ENCODE measurements at places on chromosomes 4 and X.

DNA sequence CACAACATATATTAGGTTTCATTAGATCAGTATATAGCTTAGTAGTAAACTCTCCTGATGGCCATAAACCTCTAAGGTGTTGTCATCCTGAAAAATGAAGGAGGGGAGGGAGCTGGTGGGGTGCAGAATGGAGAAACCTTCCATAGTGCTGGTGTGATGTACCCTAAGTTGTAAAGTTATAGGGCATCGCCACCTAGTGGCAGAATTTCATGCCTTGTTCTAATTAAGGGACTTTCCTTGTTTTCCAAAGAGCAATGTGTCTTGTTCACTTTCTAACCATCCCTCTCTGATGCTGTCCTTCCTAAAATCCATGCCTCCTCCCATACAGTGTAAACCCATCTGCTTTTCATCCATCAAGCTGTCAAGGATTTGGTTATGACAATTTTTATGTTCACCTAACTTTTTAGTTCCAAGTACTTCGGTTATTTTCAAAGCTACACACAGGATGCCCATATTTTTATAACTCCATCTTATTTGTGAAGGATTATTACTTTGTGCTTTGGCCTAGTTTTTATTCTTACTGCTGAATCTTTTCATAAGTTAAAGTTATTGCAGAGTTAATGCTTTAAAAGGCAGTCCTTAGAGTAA lies 4.5 kb downstream of the NBDY start:
- DNase-seq: peak; percentile 25

- DNase-seq: no peak
Observed at GRCh38 chr4:91764085-91764484, 539.7 kb upstream of the GRID2 start.

DNA sequence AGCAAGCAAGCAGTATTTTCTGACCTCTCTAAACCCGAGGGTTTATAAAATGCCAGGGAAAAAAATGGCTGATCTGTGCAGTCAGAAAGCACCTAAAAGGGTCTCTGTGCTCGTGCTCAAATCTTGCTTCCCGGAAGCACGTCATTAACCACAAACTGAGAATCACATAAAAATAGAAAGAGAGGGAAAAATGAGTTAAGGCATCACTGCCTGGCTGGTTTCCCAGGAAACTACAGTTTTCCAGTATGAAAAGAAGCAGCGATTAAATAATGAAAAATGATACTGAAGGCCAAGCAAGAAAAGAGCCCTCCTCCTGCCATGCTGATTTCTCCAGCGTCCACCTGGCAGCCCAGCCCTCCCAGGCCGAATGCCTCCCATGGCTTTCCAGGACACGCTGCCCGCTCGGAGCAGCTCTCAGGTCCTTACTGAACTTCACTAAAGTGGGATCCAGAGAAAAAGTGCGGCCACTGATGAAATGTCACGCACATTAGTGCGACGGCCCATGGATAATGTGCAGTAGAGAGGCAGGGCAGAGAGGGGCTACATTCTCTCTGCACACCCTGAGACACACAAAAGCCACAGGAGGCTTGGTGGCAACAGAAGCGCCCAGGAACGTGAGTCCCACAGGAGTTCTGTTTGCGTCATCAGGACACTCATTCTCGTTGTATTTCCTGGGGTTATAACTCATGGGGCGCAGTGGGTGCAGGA lies 80.4 kb downstream of the WFS1 start:
- DNase-seq: no peak

DNA sequence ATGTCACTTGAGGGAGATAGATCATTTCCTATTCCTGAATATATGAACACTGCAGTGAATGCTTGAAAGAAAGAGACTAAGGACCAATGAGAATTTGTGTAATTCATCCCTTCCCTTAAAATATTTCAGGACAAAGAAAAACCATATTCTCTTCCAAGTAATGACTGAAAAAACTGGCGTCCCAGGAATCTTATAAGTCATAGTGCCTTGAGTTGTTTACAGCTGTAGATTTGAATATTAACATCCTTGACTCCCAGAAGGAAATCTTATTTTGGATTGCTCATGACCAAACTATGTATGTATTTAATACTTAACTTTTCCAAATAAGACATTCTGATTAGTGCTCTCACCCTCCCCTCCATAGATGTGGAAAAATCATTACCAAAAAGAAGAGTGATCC lies 55.5 kb downstream of the CLDN22 start:
- DNase-seq: no peak

- no peak for DNase-seq
Observed at GRCh38 chr4:146308951-146309350, 94.6 kb downstream of the REELD1 start.

GRCh38 chr4:100968046-100968445 lies 379.3 kb downstream of the PPP3CA start:
- DNase-seq: no peak

DNA sequence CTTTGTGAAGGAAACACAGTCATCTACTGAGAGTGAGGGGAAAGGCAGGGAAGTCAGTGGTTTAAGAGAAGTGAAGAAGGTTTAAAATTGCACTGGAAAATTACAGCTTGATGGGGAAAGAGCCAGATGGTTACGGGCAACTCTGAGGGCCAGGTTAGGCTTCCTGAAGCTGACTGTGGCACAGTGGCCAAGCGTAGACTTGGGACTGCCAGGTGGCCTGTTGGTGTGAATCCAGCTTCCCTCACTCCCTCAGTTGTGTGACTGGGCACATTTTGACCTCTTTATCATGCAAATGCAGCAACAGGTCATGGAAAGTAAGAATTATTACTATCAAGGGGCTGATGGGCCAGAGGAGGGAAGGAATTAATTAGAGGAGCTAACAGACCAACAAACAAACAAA lies 390.1 kb downstream of the UNC5C start:
- no peak for DNase-seq

- DNase-seq: no peak
Observed at GRCh38 chr4:166527500-166527899, 654.5 kb downstream of the TLL1 start.

- no peak for DNase-seq
Observed at GRCh38 chrX:74325130-74326059, 21.4 kb downstream of the ZCCHC13 start.

DNA sequence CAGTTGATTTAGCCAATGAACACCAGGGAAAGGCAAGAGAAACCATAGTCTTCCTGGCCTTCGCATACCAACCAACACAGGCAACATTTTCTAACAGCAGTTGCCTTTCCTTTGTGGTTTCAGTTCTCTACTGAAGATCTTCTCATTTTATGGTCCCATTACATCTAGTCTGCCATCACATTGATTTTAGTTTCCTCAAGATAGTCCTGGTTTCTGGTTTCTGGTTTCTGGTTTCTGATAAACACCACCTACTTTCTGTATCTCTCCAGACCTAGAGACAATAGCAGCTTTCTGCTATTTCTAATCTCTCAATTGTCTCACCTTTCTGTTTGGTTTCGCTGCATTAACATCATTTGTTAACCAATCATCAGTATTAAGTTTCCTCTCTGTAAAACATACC lies 646.3 kb upstream of the SPANXN1 start:
- no peak for DNase-seq

DNA sequence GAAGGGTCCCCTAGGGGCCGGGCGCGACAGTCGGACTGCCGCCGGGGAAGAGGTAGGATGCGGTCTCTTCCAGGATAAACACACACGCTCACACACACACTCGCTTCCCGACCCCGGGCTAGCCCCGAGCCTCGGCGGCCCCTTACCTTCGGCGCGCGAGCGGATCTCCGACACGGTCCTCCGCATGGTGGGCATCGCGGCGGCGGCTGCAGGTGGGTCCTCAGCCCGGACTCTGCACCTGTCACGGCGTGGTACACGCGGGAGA lies 294 bp downstream of the ATP8A1 start:
- DNase-seq: no peak

- DNase-seq: no peak
Observed at GRCh38 chrX:71612256-71612655, 6.1 kb downstream of the CXCR3 start.

- no peak for DNase-seq
Observed at GRCh38 chr4:98522636-98523395, 135.6 kb downstream of the TSPAN5 start.

DNA sequence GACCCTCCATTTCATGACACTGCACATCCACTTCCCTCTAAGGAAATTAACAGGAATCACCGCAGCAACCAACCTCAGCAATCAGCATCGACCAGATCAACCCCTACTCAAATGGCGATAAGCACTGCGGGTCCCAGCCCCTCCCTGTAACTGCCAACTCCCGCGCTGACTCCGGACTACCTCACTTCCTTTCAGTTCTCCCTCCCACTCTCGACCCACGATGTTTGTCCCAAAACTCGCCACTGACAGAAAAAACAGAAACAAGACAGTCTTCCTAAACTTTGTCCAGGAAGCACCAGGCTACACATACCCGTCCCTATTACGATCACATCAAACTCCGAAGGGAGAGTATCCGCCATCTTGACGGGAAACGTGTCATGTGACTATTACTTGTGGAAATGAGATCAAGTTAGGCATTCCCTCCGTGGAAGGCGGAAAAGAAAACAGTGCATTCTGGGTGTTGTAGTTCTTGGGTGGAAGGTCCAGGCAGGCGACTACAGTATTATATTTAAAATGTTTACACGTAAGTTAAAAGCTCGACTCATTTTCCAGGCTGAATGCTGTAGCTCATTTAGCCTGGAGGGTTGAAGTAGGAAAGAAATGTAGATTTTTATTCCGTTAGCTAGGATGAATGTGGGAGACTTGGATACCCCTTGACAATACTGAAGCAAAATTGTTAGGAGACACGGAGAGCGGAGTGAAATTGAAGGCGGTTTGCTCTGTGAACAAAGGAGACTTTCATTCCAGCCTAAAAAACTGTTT lies at the start of gene CHM:
CHM (minus strand) TSS at position 385 of the 762 bp plus-strand sequence; CDS start at position 359, 26 bp downstream.
- peak; percentile 11 for DNase-seq

DNA sequence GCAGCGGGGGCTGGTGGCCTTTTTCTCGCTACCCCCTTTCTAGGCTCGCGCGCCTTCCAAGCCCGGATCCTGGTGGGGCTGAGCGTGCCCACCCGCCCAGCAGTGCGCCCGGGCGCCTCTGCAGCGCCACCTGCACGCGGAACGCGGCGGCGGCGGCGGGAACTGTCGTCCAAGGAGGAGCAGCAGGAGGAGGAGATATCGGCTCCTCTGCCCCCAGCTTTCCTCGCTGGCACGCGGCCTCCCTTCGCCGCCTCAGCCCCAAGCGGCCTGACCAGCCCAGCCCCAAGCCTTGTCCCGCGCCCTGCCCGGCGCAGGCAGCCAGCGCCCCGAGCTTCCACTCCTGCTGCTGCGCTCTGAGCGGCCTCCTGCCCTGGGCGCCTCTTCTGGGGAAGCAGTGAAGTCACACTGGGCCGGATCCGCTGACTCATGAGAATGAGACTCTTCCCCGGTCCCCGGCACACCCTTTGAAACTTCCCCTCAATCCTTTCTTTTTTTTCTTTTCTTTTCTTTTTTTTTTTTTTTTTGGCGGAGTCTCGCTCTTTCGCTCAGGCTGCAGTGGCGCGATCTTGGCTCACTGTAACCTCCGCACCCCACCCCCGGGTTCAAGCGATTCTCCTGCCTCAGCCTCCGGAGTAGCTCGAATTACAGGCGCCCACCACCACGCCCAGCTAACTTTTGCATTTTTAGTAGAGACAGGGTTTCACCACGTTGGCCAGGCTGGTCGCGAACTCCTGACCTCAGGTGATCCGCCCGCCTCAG lies 10.6 kb upstream of the ELF4 start:
- DNase-seq: peak; percentile 44
